ENCODE measurements at places on chromosomes 1 and 21.

DNA sequence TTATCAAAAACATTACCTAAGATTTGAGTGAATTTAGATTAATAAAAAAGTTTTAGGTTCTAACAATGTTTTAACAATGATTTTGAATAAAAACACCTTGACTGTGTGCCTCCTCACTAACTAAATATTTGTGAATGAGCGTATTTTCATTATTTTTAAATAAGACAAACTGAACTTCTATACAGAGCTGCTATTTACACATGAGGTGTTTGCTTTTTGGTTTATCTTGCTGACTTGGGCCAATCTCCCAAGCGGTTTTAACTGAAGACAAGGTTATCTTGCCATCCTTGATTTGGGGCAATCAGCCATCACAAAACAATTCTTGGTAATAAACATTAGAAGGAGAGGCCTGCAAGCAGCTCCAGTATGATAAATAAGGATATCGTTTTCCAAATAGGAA is 108.2 kb upstream of the NRIP1 start:
- DNase-seq: no peak

- DNase-seq: no peak
Measured at GRCh38 chr1:47783638-47784496, 213.3 kb downstream of the TRABD2B start.

DNA sequence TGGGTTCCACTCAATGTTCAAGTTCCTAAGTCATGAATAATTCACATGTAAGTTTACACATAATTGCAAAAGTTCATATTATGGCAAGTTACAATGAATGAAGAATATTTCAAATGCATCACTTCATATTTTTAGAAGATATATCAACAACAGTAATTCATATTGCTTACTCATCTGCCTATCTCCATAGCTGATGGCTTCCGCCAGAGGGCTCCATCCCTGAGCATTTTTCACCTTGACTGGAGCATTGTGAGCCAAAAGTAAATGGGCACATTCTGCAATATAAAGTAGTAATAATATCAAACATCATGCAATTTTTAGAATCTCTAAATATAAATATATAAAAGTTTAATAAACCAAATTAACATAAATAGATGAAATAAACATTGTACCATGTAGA is 29.8 kb downstream of the ANKRD13C start:
- DNase-seq: no peak

GRCh38 chr1:93992190-93992589 is 83.0 kb upstream of the GCLM start:
- DNase-seq: no peak

- DNase-seq: no peak
Measured at GRCh38 chr1:20720631-20721091, 2.9 kb upstream of the KIF17 start.

DNA sequence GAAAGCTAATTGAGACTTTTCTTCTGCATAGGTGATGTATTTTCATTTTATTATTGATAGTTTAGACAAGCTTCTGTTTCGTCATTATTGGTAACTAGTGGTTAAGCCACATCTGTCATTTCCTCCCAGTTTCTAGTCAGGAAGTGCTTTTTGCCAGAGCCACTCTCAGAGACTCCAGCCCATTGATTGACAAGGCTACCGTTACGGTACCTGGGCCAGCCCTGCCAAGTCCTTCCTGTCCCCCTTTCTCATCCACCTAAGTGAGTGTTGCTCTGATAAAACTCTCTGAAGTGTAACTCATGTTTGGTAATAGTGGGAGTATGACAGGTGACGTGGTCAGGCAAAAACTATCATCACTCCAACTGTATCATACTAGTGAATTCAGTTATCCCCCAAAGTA is 29.6 kb upstream of the AGL start:
- DNase-seq: no peak

Data from NCI-H1105 (cell line).